ENCODE measurements at places on chromosomes 6 and 20. TPM values are rescaled to one million over a fixed set of nuclear protein-coding genes. Genes with fewer than 3 reads are reported as not detected.

DNA sequence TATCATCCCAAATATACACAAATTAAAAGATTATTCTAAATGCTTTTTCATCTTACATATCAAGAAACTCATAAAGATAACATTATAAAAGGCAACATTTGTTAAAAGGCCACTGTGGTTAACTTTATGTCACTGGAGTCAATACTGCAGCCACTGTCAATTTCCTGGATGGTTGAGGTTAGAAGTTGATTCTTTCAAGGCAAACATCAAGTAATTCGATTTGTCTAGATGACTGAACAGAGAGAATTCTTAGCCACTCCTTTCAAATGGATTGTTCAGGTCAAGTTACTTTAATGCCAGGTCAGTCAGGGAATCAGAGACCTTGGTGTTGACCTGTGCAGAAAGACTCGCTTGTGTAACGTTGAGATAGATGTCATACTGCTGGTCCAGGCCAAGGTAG, 44.4 kb upstream of the SIM1 start:
- DNase-seq = no peak

DNA sequence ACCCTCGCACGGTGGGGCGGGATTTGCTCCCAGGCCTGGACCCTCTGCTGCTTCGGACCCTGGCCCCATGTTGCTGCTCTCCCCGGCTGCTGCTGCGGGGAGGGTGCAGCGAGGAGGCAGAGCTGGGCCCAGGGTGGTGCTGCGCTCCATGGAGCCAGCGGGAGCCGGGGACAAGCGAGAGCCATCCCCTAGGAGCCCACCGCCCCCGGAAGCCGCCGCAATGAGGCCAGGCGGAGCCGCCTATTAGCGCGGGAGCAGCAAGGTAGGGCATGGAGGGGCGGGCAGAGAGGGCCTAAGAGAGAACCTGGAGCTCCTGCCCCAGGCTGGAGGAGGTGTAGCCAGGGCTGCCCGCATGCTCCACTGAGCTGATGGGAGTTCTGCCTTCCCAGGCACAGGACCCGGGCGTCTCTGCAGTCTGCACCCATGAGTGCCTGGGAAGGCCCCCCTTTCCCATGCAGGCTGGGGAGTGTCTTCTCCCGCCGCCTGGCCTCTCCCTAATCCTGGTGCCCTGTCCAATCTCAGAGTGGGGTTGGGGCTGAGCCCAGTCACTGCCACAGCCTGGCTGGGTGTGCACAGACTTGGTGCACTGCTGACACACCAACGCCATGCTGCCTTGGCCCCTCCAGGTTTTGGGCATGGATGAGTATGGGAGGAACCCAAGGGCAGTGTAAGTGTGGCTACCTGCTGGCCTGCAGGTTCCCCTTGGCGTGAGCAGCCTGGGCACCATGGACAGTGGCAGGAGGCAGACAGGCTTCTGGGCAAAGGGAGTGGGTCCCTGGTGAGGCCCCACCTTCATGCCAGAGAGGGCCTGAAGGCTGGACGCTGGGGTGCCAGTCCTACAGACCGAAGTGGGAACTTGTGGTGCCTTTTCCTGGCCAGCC, 360.6 kb upstream of the MAP3K7 start:
- no peak for DNase-seq

Gene DNAH8
- not detected for total RNA-seq

Gene SDCBP2
- total RNA-seq = 4.9 TPM

Gene BTBD3
- total RNA-seq = 26.8 TPM

DNA sequence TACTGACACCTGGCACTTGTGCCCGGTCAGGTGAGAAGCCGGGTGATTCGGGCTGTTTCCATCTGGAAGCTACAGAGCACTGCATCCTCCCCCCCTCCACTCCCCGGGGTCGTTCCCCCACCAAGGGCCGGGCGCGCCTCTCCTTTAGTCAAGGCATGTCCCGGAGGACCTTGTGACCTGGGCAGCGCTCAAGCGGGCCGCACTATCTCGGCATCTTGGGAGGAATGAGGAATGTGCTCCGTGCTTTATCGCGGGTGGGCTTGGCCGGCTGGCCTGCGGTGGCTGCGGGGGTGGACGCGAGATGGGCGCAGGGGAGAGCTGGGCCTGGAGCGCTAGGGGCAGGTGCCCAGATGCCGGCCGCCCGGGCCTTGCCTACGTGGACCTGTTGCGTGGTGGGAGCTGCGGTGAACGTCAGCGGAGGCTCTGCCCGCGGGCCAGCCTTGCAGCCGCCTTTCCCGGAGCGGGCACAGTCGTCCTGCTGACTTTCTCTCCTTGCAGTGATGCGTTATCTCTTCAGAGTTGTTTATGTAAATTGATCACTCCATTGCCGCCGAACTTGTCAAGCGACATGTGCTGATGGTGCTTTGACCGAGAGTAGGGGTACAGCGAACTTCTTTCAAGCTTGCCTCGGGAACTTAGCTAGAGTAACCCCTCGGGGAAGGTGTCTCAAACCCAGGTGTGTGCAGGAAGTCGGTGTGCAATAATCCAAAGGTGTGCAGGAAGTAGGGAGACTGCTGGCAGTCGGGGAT, 1.1 kb downstream of the LRRC1 start:
- no peak for DNase-seq

GRCh38 chr6:133585978-133586377, 302.9 kb upstream of the TCF21 start:
- no peak for DNase-seq
